ENCODE measurements at places on chromosomes 3 and 15.

- DNase-seq, result no peak
Observed at GRCh38 chr15:90619939-90620338, 90.2 kb downstream of the CRTC3 start.

DNA sequence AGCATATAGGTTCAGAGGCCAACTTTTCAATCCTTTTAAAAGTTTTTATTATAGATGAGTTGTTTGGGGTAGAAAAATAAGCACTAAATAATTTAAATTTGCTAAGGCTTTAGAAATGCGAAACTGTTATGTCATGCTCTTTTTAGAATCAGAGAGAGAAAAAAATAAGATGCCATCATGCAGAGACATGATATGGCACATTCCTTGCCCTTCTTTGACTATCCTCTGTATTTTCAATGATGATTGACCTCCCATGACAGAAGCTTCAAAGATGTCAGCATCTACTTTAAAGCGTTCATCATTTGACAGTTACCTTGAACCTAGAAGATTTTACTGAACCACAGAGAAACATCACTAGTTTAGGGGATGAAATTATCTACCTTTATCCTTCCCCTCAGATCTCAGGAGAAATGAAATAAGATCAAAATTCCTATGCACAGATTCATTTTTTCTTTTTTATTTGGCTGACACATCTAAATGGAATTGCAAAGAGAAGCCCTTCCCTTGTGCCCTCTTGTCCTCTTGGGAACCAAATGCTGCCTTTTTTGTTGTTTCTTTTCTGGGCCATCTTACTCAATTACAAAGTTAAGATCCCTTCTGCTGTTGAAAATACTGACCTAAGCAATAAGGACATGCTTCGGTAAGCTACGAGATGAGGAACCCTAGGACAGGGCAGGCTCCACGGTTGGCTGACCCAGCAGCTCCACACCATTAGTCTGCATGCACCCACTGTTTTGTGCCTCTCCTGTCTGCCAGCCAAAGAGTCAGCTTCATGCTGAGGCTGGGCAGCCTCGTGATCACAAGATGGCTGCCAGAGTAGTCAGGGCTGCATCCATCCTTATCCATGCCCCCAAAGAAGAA is 289.7 kb upstream of the TPM1 start:
- no peak for DNase-seq

- no peak for DNase-seq
Observed at GRCh38 chr15:65219137-65219536, 7.9 kb upstream of the CILP start.

- DNase-seq, result no peak
Observed at GRCh38 chr15:95590533-95591044, 739.9 kb upstream of the NR2F2 start.

- DNase-seq, result no peak
Observed at GRCh38 chr3:134445636-134446035, 40.1 kb downstream of the ANAPC13 start.
